ENCODE measurements at places on chromosomes 3 and 15. TPM values are rescaled to one million over a fixed set of nuclear protein-coding genes. Genes with fewer than 3 reads are reported as not detected.

Gene CISH
- 2.7 TPM for total RNA-seq

DNA sequence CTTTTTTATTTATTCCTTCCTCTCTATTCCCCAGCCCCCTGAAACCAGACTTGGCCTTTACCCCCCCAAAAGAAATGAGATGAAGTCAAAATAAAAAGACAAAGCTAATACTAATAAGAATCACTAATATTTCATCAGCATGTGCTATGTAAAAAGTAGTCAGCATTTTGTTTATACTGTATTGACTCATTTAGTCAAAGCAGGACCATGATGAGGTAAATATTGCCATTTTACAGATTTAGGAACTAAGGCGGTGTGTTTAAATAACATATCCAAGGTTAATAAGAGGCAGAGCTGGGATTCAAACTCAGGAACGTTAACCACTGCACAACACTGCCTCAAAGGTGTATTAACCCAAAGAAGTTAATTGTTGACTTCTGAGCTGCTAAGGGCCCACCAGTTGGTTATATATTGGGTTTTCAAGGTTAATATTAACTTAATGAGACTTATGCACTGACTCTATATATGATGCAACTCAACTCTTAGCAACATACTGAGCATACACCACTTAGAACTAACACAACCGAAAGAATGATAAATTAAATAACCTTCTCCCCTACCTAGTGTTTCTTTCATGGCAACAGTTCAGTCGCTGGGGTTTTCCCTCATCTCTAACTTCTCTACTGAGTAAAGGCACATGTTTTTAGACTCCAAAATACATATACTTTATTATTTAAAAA, 34.7 kb downstream of the FOXP1 start:
- no peak for DNase-seq

- no peak for DNase-seq
Measured at GRCh38 chr3:112437146-112438022, 61.9 kb downstream of the BTLA start.

DNA sequence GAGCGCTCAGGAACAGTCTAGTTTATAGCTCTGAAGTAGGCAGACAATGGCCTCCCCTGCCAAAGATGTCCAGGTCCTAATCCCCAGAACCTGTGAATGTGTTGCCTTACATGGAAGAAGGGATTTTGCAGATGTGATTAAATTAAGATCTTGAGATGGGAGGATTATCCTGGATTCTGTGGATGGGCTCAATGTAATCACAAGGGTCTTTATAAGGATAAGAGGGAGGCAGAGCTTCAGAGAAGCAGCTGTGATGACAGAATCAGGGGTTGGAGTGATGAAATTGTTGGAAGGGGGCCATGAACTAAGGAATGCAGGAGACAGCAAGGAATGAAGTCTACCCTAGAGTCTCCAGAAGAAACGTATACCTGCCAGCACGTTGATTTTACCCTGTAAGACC, 14.0 kb upstream of the GK5 start:
- no peak for DNase-seq

Gene GOLGA6L24
- not detected for total RNA-seq

GRCh38 chr15:26641144-26641543, 131.7 kb downstream of the GABRB3 start:
- DNase-seq = no peak

DNA sequence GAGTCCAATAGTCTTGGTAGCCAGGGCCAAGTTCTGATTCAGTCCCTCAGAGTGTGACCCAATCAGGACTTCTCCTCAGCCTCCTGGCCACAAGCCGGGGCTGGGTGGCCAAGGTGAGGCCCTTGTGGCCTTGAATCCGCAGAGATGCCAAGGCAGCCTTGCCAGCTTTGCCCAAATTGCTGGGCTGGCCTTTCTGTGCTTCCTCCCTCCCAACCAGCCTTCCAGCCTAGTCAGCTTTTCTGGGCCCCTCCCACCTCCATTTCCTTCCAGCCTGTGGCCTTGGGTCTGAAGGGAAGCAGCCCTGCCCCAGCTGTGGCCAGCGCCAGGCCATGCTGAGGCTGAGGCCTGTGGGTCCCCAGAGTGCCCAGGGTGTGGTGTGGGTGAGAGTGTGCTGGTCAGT, 34.3 kb upstream of the ANKDD1A start:
- DNase-seq = no peak

Gene CDC25A
- 10.5 TPM for total RNA-seq

Gene ZDHHC23
- 20.9 TPM for total RNA-seq

- DNase-seq = no peak
Measured at GRCh38 chr3:150511122-150511821, 35.0 kb downstream of the SERP1 start.

DNA sequence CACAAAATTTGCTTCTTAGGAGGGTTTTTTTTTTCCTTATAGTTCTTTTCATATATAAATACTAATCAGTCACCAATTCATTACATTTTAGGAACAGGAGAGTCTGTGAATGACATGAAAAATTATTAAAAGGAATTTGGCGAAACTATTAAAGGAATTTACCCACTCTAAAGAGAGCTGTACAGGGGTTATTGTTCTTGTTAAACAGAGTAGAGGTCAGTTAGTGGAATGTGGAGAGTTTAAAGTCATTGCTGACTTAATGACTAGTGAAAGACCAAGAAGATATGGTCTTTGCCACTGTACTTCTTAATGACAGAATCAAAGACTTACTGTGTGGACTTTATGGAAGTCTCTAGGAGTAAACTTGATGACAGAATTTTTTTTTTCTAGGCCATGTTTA, 333.6 kb upstream of the C2CD4B start:
- DNase-seq = no peak

Gene HIGD1A
- 48.2 TPM for total RNA-seq

Gene SLC12A1
- total RNA-seq = not detected

Gene PRRT3
- 0.93 TPM for total RNA-seq

DNA sequence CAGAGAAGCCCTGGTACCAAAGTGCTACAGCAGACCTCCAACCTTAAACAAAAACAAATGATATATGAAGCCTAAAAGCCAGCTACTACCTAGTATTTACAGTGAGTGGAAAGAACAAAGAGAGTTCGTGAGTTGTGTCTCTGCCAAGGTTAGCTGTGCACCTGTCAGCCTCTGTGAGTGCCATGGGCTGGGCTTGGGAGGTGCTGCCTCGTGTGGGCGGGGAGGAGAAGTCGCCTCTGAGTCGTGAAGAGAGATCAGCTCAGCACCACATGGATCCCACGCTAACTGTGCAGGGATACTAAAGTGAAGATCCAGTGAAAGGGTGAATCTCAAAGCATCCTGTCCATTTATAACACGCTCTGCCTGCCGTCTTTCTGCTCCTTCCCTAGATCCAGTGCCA, 101.9 kb downstream of the CHDH start:
- DNase-seq = no peak

DNA sequence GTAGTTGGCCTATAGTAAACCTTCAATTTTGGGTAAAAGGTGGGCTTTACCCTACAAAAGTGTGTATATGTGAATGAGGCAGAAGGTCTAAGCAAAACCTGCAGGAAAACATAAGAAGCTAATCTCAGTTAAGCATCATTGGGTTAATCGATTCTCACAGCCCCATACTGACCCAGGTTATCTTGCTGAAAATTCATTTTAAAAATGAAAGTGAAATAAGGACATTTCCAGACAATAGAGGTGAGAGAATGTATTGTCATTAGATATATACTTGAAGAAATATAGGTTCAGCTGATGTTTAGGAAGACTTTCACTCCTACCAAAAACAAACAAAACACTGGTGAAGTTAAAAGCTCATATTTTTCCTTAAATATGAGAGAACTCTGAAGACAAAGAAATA, 85.6 kb downstream of the MCF2L2 start:
- DNase-seq = no peak

Gene LINS1
- total RNA-seq = 10.9 TPM

DNA sequence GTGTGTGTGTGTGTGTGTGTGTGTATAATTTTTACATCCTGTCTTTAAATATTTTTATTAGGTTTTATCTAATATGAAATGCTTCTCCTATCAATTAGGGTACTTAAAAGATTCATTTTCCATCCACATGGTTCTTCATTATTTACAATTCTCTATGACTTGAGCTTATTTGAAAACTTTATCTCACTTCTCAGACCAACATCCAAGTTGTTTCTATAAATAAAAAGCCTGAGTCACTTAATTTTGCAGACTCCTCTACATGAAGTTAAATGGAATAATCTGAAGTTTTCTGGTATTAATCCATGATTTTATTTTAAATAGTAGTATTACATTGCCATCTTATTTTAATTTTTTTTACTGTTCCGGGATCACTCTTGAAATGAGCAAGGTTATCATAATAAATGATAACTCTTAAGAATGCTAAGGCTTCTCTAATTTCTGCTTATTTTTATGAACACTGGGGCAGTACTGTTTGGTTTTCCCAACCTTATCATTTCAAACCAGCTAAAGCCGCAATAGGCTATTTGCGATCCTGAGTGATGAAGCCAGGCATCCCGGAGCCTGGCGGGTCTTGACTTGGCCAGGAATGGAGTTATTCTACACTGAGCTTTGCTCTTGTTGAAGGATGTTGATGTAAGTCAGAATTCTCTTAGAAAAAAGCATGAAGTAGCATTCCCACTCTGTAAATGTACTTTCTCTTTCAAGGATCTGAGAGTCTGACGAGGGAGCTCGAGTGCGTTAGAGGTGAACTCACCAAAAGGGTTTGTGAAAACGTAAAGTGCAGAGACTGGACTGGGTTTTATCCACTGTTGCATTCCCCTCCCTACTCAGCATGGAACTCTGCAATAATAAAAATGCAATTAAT, 220.2 kb upstream of the LRTM1 start:
- DNase-seq = no peak

DNA sequence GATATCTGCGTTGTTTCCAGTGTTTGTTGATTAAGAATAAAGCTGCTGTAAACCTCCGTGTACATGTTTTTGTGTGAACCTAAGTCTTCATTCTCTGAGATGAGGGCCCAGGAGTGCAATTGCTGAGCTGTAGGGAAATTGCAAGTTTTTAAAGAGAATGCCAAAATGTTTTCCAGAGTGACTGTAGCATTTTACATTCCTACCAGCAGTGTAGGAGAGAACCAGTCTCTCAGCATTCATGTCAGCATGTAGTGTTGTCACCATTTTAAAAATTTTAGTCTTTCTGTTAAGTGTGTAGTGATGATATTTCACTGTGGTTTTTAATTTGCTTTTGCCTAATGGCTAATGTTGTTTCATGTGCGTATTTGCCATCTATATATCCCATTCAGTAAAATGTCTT, 3.4 kb upstream of the MGLL start:
- no peak for DNase-seq

Gene MESP1
- 17.8 TPM for total RNA-seq

- no peak for DNase-seq
Measured at GRCh38 chr3:135190658-135191057, 395.6 kb downstream of the EPHB1 start.

Gene CHRNB4
- not detected for total RNA-seq

DNA sequence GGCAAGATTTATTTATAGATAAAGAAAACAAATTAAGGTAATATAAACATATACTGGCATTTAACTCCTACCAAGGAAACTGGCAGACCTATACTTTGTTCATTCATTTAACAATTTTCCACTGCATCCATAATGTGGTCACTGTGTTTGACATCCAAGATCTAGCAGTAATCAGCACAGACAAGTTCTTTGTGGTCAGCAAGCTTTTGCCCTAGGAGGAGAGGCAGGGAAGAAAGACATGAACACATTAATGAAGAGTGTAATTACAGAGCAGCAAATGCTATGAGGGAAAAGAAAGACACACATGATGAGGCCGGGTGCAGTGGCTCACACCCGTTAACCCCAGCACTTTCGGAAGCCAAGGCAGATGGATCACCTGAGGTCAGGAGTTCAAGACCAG, 34.4 kb downstream of the SUCLG2 start:
- no peak for DNase-seq

Gene CSPG5
- 1.3 TPM for total RNA-seq

Gene SPATA12
- 0.57 TPM for total RNA-seq

DNA sequence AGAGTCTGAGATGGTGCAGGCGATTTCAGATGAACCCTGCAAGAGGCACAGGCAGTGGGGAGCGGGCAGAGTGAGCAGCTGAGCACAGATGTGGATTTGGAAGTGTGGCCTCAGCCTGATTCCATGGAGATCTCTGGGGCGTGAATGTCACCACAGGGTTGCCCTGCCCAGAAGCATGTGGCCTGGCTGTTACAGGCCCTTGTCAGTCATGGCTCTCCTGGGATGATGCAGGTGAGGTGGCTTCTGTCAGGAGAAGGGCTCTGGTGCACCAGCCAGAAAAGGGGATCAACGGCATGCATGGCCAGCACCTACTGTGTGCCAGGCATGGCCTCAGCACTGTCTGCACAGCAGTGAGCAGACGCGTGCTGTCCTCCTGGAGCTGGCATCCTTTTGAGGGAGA, 11.9 kb downstream of the HDAC11 start:
- DNase-seq = no peak

DNA sequence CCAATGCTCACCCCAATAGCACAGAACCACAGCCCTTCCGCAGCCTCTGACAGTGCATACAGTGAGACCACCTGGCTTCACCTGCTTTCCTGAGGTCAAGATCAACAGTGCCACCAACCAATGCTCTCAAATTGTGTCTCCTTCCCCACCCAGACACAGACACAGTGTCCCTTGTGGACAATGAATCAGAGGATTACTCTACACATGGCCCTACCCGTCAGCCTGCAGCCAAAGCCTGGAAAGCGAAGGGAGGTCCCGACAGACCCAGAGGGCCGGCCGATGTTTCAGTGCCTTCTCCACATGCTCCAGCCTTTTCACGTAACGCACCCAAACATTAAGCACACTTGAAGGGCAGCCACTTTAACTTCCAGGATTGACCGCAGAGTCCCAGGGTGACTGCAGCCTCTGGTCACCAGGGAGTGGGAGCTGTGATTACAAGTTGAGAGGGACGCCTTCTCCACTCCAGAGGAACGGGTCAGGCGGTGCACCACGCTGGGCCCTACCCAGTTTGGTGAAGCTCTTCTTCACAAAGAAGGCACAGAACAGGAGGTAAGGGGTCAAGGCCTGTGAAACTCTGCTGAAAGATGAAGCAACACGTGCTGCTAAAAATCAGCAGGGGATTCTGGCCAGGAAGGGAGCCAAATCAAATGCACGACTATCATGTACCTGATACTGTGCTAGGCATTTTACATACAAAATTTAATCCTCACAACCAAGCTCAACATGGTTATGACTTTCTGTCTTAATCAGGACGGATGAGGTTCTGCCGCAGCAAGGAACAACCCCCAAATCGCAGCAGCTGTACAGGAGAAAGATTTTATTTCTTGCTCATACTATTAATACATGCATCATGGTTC, 17.2 kb downstream of the KLHL25 start:
- no peak for DNase-seq

Gene GOLGA8T
- not detected for total RNA-seq

- no peak for DNase-seq
Measured at GRCh38 chr3:95670765-95671164, 1143.6 kb upstream of the EPHA6 start.

DNA sequence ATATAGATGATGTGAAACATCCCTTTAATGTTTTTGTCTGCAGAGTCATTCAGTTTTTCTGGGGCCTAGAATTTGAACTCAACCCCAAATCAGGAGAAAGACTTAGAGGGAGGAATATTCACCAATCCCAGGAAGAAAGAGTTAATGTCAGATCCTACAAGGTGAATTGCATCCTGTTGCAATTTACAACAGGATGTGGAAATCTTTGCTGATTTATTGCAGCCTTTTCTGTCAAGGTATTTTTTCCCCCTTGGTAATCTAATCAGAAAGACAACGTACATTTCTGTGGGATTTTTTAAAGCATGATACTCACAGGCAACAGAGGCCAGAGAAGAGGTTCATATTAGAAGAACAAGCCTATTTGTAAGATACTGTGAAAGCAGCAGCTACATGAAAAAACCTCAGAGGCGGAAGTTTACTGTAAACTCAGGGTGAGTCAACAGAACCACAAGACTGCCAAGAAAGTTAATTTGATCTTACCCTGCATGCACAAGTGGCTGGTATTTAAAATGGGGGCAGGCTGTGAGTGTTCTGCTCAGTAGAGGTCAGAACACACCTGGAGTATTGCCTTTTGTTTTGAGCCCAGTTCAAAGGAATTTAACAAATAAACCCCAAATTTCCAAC, 531.9 kb downstream of the AGBL1 start:
- DNase-seq = no peak
